Hematopoietic multipotent progenitor cell treated with erythropoietin and hydrocortisone succinate and interleukin-3 and kit ligand, for 8 days (in vitro differentiated cells): ENCODE measurements at places on chromosomes 7 and 10.

- DNase-seq, result no peak
These were observed 15.5 kb downstream of the HIF1AN start for GRCh38 chr10:100551196-100551595.

GRCh38 chr10:50439806-50440205, 183.9 kb downstream of the SGMS1 start:
- no peak for DNase-seq

DNA sequence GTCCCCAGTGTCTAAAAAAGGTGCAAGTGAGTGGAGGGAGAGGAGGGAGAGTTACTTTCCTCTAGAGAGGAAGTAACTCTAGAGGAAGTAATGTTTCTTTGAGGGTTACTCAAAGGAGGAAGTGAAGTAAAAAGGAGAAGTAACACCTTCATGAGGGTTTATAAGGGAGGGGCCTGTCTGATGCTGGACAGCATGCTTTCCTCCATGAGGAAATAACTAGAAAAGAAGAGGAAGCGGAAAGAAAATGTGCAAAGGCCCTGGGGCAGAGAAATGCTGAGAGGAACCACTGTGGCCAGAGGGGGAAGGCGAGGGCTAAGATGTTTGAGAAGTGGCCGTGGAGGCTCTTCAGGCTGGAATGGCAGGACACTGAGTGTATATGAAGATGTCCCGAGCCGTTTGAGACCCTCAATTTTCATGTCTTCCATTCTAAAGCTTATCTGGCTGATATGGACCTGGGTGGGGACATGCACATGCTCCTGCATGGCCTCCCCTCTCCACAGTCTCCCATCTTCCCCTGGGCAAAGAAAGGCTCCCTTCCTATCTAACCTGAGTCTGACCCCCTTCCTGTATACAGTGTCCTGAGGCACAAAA, 3.4 kb upstream of the SLC18A2 start:
- peak; percentile 20 for DNase-seq

- DNase-seq, result no peak
These were observed 285.7 kb downstream of the ZEB1 start for GRCh38 chr10:31604646-31605170.

- DNase-seq, result no peak
These were observed 26.0 kb downstream of the BNIP3 start for GRCh38 chr10:131955591-131956340.

DNA sequence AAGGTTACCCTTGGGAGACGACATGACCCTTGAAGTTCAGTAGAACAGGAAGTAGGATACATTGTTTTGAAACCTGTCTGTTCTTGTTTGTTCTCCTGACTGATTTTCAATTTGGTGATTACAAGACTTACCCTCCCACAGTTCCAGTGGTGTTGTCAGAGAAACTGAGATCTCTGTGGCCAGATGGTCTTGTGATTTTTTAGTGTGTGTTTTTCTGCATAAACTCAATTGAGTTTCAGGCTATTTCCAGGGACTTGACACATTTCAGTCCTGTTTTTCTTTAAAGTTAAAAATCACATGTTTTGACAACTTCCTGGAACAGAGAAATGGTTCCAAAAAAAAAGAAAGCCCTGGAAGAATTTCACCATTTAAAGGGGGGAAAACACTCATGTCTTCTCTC, 22.3 kb downstream of the PIK3CG start:
- DNase-seq, result no peak

DNA sequence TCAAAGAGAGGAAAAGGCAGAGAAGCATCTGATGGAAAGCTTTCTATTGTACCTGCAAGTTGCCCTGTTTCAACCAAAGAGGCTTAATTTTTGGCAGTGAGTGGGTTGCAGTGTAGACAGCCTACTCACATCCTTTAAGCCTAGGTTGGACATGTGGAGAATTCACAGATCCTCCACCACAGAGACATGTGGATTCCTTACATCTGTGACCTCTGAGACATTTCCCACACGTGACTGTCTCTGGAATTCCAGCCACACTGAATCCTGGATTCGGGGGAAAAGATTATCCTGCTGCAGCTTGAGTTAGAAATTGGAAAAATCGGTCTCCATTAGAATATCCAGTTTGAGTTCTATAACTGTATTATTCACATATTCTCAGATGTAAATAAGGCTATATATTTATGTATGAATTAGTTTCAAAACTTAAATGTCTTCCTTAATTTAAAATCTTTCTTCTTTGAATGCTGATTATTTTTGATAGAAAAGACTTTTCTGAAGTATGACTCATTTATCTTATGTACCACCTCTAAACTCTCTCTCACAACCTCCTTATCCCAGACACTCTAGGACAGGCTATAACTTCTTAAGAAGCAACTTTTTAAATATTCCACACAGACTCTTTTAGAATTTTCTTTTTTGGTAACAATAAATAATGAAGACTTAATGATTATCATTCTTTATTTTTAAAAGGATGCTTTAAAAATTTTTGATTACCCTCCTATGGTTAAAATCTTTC, 123.3 kb downstream of the TWIST1 start:
- DNase-seq, result no peak

DNA sequence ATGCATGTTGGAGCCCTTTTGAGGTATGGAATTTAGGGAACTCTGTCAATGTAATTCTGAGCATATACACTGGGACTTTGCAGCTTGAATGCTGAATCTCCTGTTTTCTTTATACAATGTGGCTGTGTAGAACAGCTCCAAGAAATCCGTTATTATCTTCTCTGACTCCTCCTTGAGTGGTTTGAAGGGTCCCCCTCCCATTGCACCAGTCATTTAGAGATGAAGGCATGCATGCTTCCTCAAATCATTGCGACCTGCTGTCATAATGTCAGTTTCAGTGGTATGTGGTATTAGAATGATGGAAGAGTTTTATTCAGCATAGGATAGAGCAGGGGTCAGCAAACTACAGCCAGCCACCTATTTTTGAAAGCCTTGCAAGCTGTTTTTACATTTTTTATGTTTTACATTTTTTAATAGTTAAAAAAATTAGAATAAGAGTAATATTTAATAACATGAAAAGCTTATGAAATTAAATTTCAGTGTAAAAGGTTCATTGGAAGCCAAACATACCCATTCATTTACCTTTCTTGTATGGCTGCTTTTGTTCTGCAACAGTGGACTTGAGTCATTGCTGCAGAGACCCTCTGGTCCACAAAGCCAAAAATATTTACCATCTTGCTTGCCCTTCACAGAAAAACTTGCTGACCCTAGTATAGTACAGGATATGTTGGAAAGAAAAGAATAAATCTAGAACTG, 8.1 kb downstream of the STK17A start:
- DNase-seq, result no peak

DNA sequence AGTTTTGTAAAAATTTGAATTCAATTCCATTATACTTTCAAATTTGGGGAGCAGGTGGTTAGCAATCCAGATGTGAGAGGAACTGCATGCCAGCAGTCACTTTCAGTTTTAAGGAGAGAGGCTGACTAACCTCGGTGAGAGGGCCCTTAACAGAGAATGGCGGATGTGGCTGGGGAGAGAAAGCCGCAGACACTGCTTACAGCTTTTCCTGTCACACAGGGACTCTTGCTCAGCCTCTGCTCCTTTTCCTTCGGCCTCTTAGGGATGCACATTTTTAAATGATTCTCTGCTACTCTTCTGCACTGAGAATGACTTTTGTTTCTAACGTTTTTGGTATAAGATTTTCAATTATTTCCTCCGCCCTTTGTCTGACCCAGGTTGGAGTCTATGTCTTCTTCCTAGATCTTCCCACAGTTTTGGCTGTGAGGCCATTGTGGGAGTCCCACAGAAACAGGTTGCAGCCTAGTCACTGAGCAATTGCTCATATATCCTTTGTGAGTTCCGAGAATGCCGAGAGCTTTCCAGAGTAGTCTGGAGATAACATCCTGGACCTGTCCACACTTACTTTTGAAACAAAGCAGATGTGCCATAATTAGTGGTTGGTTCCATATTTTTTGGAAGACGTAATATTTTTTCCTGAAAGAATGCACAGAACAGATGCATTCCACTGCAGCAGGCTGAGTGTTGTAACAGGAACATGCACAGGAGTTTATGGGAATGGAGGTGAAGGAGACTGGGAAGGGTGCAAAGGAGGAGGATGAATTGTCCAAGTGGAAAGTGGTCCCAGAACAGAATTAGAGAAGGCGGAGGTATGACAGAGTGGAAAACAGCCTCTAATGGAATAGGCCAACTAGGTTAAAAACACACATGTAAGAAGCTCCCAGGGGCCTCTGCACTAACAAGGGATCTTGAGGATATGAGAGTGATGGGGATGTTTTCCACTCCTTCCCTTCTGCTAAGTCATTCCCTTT, 168.0 kb upstream of the ZNF32 start:
- DNase-seq, result peak; percentile 9

- DNase-seq, result no peak
These were observed 461 bp upstream of the HTRA1 start for GRCh38 chr10:122460891-122461293.

DNA sequence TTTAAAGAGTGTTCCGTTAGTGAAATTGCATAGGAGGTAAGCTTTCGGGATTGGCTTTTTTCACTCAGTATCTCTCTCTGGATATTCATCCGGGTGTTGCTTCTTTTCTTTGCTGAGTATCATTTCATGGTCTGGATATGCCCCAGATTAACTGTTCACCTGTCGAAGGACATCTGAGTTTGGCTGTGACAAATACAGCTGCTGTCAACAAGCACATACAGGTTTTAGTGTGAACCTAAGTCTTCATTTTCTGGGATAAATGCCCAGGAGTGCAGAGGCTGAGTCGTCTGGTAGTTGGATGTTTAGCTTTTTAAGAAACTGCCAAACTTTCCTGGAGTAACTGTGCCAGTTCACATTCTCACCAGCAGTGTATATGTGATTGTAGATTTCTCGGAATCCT, 5.6 kb downstream of the DOCK1 start:
- DNase-seq, result no peak

DNA sequence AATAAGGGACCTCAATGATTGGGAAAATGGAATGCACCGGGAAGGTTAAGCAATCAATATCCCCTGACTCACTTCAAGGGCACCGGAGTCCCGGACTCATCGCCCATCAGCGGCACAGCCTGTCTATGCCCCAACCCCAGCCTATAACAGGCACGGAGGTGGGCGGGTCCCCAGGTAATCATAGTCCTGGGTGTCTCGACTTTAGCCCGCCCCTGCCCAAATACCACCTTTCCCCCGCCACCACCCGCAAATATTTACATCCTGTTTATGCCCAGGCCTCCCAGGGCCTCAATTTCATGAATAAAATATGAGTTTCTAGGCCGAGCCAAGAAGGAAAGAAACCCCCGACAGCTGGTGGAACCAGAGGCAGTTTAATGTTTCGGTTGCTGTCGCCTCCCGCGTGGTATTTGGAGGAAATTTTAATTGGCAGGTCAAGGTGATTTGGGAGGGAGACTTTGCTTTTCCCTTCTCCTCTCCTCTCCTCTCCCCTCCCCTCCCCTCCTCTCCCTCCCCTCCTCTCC, 15.6 kb upstream of the RFC2 start:
- DNase-seq, result peak; percentile 66

DNA sequence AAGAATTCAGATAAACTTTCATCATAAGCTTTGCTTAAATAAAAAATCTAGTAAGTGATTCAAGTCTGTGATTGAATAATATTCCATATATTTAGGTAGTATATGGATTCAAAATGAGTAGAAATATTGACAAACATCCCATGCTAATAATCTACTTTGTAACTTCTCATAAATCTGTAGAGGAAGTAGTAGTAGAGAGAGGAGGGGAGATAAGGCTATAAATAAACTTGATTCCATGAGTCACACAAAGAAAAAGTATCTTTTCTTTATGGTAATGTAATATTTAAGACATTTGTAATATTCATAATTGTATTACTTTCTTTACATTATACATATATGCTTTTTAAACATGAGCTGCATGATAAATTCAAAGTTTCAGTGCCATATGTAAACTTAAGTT, 25.6 kb upstream of the CD36 start:
- DNase-seq, result no peak

- peak; percentile 41 for DNase-seq
These were observed at the start of gene PLXDC2 for GRCh38 chr10:19816411-19817230. Gene PLXDC2, plus strand, starts transcription at chr10:19816432.

GRCh38 chr7:46215987-46216567, 295.0 kb upstream of the IGFBP3 start:
- DNase-seq, result no peak

- DNase-seq, result no peak
These were observed 753.4 kb downstream of the NRG3 start for GRCh38 chr10:82628373-82628772.

DNA sequence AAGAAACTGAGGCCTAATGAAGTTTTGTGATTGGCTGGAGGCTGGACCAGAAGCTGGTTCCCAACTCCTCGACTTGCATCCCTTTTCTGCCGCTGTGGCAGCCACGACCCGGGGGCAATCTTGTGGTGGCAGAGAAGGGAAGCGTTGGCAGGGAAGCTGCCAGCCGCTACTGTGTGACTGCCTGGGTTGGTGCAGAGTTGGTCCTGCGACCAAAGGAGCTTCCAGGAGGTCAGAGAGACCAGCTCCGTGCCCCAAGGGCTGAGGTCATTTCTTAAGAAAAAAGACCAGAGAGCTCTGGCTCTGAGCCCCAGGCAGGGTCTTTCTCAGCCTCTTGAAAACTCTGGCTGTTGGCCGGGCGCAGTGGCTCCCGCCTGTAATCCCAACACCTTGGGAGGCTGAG, 47.2 kb downstream of the PRF1 start:
- no peak for DNase-seq

GRCh38 chr7:88910516-88910915, 115.0 kb upstream of the TEX47 start:
- no peak for DNase-seq

GRCh38 chr7:110257673-110258072, 833.3 kb upstream of the LRRN3 start:
- DNase-seq, result no peak

- DNase-seq, result peak; percentile 51
These were observed 3.4 kb downstream of the GNAT3 start for GRCh38 chr7:80508440-80508839.

GRCh38 chr10:6401558-6402348, 178.3 kb downstream of the PRKCQ start:
- DNase-seq, result peak; percentile 75

DNA sequence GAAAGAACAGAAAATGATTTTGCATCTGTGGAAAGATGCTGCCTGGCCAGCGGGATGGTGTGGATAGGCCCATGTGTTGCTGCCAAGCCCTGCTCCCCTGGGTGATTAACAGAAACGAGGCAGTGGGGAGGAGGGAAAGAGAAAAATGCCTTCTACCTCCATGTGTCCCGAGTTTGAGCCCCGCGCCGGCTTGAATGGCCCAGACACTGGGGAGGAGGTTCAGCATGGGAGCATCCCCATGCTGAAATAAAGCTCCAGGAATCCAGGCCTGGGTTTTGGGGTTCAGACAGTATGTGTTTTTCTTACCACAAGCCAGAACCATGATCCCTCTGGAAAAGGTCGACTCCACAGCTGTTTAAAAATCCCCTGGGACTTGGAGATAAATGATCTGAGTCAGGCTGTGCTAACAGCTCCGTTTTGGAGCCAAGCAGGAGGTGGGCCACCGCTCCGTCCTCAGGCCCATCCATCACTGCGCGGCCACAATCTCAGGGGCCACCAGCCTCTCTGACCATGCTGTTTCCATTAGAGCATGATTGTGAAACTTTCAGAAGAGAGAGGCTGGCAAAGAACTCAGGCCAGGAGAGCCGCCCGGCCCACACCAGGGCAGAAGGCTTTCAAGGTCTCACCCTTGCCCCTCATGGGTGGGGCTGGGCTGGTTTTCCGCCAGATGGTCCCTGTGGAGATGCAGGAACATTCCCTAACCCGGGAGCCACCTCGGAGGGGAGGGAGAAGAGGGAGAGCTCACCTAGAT, 299.7 kb downstream of the ZEB1 start:
- DNase-seq, result no peak
